ENCODE measurements at places on chromosomes 3 and 15.

GRCh38 chr3:67715971-67716370 lies 61.6 kb upstream of the SUCLG2 start:
- no peak for DNase-seq

- DNase-seq: no peak
These were observed 3.6 kb downstream of the EHHADH start for GRCh38 chr3:185250247-185250646.

DNA sequence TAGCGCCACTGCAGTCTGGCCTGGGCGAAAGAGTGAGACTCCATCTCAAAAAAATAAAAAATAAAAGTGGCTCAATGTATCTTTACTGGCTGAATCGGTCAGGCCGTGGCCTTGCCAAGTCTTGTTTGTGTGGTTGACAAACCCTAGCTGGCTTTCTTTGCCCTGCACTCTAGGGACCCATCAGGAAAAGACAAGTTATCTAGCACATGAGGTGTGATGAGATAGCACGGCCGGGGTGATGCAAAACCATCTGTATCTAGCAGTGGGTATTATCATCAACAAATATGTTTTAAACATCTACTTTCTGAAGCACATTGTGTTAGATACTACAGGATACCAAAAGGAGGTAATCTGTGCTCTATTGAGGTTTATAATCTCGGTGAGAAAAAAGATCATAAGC lies 3.9 kb upstream of the DPP8 start:
- no peak for DNase-seq

DNA sequence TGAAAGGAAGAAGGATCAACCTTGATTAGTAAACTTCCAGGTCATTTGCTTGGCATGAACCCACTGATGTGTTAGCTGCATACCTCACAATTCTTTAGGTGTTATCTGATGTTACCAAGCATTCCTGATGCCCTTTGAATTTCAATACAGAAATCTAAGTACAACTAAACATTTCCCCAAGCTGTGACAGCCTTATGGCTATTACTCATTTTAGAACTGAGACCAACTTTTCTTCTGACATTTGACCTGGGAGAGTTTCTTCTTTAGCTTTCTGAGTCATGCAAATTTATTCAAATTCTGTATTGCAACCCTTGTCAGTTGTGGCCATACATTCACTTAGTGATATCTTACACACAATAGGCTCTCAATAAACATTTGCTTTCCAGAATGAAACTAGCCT lies 124.3 kb downstream of the TIGIT start:
- DNase-seq: no peak

- DNase-seq: no peak
These were observed 1.2 kb downstream of the TRH start for GRCh38 chr3:129975705-129976048.

All from CD4-positive, alpha-beta T cell treated with Interleukin-6 for 4 hours (primary cell).